Hematopoietic multipotent progenitor cell treated with erythropoietin and hydrocortisone succinate and interleukin-3 and kit ligand, for 6 days (in vitro differentiated cells): ENCODE measurements at places on chromosomes 12 and 14.
A peak's percentile ranks its signal among the peaks of the same experiment; 100 is the strongest.

GRCh38 chr12:123720141-123720814 is 8.1 kb downstream of the ATP6V0A2 start:
- DNase-seq, result peak; percentile 41

DNA sequence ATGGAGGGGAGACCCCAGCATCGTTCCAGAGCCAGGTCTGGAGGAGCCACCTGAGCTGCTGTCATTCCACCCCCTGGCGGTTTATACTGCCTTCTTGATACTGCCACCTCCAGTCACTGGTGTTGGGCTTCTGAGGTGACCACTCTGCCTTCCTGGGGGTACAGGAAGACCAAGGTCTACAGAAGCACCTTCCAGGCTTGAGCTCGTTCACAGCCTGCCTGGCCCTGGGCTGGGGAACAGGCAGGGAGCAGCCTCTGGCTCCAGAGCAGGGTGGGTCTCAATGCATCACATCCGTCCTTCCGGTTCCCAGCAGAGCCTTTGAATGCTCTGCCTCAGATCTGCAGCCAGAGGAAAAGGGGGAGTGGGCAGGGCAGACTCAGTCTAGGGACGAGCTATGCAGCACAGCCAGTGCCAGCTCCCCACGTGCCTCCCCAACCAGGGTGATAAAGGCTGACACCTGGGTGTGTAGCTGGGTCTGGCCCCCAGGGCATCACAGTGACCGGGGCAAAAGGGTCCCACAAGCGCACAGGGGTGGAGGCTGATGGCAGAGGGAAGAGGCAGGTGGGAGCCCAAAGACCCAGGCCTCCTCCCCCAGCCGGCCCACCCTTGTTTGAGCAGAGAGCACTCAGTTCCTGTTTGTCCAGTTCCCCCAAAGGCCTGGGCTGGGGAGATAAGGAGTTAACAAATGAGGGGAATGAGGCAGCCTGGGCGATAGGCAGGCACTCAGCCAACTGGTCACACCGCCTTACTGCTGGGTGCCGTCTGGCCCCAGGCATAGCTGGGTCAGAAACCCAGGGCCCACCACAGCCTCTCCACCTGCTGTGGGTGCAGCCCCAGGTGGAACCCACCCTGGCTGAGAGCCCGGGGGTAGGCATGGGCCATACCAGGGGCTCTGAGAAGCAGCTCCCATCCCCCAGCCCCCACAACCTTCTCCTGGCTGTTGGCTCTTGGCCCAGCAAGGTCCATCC is 17.1 kb downstream of the DEGS2 start:
- DNase-seq, result peak; percentile 99

GRCh38 chr14:51805541-51805940 is 54.9 kb upstream of the GNG2 start:
- peak; percentile 24 for DNase-seq

DNA sequence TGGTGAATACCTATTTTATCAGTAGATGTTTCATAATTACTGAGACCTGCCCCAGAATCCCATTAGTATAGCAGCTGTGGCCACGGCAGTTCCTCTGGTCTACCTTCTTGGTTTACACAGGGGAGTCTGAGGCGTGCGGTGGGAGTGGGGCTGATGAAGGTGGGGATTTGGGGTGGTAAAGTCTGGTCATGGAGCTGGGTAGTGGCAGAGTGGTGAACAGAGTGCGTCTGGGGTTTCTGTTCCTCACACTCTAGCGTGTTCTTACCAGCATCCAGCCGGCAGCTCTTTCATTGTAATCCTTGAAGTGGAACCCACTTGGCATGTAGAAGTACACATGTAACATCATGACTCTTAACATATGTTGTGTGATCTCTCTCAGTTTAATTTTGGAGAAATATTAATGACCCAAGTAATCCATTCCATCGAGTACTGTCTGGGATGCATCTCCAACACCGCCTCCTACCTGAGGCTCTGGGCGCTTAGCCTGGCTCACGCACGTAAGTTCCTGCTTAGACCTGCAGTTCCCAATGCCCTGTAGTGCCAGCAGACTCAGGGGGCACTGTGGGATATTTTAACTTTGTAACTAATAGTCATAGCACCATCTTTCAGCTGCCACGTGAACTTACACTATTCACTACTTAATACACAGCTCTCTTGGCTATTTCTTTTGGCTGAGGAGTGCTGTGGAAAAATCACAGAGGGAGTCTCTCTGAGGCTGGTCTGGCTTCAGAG is 7.9 kb upstream of the DNAH10 start:
- peak; percentile 18 for DNase-seq

GRCh38 chr14:103703433-103704385 is 11.5 kb downstream of the XRCC3 start:
- DNase-seq, result no peak

DNA sequence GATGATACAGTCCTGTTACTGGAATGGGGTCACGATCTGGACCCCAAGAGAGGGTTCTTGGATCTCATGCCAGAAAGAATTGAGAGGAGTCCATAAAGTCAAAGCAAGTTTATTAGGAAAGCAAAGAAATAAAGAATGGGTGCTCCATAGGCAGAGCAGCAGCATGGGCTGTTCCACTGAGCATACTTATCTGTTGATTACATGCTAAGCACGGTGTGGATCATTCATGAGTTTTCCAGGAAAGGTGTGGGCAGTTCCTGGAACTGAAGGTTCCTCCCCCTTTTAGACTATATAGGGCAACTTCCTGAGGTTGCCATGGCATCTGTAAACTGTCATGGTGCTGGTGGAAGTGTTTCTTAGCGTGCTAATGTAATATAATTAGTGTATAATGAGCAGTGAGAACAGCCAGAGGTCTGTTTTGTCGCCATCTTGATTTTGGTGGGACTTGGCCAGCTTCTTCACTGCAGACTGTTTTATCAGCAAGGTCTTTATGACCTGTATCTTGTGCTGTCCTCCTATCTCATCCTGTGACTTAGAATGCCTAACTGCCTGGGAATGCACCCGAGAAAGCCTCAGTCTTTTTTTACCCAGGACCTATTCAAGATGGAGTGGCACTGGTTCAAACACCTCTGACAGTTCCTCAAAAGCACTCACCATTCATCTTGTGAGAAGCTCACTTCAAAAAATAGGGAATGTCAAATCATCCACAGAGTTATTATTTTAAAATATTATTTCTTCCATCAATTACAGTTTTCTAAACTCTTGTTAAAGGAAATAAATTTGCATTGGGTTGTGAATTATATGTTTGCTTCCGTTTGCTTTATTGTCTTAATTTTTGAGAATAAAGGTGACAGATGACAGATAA is 1358.8 kb upstream of the TMEM132C start:
- DNase-seq, result peak; percentile 88

GRCh38 chr12:81819991-81820633 is 61.0 kb upstream of the PPFIA2 start:
- DNase-seq, result no peak

DNA sequence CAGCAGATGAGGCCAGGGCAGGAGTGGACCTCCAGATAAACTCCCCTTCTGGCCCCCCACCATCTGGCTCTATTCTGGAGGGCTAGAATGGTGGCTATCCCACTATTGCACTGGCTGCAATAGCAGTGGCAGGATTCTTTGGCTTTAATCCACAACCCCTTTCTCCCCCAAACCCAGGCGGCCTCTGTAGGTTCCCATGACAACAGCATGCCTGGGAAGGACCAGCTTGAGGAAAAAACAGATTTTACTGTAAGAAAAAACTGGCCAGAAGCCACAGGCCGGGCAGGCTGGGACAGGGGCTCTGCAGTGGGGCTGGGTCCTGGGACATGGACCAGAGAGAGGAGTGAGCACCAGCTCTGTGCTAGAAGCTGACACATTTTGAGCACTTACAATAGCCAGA is 13.6 kb upstream of the ACVR1B start:
- DNase-seq, result no peak

DNA sequence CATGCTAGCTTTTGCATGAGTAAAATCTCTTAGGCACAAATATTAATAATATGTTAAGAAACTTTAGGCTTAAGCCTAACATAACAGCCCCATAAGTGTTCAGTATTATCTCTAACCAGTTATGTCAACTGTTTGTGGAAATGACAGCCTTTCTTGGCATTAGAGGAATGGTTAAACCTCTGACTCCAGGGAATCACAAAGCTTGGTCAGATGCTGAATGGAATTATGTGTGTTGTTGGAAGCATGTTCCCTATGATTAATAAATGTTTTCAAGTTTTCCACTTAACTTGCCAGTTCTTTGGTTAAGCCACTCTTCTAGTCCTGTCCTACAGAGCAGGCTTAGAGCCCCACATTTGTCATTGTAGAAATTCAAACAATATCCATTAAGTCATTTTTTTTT is 17.0 kb downstream of the PSEN1 start:
- DNase-seq, result no peak

DNA sequence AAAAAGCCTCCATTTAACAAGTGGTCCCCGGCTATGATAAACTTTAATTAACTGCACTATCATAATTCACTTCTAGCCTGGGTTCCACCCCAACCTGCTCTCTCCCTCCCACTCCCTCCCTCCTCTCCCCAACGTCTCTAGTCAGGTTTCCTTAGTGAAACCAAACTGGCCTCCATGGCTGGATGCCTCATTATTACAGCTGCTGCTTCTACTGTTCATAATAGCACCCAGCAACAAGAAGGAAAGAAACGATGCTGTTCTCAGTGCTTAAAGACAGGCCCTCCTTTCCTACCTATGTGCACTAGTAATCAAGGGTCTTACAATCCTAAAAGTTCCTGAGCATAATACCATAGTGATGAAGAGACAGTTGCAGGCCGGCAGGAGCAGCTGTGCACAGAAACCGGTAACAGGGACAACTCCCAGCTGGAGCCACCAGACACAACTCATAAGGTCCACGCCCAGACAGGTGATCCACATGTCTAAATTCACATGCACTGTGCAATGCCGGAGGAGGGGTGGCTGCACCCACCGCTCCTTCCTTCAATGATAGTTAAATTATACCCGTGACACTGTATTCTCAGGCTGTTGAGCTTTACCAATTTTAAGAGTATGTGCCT is 6.2 kb downstream of the IRF2BPL start:
- DNase-seq, result no peak

DNA sequence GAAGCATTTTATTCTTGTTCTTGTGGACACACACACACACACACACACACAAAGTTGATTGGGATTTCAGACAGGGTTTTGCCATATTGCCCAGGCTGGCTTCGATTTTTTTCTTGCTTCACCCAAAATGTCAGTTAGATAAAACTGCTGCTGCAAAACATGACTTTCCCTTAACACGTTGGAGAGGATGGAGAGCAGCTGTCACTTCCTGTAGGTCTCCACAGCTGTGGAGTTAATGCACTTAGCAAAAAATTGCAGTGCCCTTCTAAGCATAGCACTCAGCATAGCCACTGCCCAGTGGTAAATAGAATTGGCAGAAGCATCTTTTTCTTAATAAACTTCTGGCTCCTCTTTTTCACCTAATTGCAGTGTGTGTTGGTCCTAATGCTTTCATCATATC is 54.5 kb downstream of the PDZRN4 start:
- DNase-seq, result no peak

GRCh38 chr12:76618031-76618430 is 58.5 kb upstream of the OSBPL8 start:
- no peak for DNase-seq

DNA sequence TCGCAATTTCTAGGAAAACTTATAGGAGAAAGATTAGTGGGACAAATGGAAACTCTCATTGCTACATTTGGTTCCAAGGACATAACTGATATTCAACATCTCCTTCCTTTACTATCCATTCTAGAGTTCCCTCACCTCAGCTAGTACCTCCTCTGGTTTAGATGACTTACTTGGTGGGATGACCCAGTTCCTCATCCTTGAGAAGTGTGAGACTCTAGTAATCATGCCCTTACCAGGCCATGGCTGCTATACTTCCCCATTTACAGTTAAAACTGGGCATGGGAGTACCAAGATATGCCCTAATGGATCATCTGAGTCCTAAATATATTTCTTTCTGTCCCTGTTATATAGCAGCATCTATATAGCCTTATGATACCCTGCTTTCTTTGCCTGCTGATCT is 58.1 kb downstream of the IFT81 start:
- no peak for DNase-seq

DNA sequence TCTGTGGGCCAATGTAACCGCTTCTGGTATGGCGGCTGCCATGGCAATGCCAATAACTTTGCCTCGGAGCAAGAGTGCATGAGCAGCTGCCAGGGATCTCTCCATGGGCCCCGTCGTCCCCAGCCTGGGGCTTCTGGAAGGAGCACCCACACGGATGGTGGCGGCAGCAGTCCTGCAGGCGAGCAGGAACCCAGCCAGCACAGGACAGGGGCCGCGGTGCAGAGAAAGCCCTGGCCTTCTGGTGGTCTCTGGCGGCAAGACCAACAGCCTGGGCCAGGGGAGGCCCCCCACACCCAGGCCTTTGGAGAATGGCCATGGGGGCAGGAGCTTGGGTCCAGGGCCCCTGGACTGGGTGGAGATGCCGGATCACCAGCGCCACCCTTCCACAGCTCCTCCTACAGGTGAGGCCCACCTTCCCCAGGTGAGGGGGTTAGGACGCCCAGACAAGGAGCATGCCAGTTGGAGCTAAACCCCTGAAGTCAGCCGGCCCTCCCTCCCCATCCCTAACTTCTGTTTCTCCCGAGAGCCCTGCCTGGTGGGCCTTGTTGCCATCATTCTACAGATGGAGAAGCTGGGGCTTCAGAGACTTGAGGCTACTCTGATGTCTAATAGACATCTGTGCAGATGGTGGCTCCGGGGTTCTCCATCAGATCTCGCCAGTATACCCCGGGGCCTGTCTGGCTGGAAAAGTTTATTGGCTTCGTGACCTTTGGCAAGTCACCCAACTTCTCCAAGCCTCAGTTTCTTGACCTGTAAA is 25.3 kb downstream of the PAPLN start:
- DNase-seq, result no peak

GRCh38 chr12:41344776-41345470 is 156.8 kb downstream of the PDZRN4 start:
- no peak for DNase-seq
